ENCODE measurements at places on chromosomes 5 and 9.

- DNase-seq: no peak
Observed at GRCh38 chr9:72193478-72193881, 44.2 kb downstream of the GDA start.

DNA sequence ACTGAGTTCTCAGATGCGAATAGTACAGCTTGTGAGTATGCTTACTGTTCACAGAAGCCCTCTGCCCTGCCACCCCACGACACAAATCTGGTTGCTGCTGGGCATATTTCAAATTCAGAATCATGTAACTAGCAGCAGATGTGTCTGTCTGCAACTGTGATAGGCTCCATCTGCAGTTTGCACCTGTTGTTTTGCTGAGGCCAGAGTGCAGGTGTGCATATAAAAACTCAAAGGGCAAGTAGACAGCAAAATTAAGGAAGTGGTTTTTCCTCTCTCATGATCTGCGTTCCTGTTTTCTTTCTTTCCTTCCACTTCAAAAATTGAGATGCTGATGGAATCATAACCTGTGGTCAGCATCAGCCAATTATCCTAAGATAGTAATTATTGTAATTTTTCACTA is 1000.5 kb downstream of the PTPRD start:
- DNase-seq: no peak

DNA sequence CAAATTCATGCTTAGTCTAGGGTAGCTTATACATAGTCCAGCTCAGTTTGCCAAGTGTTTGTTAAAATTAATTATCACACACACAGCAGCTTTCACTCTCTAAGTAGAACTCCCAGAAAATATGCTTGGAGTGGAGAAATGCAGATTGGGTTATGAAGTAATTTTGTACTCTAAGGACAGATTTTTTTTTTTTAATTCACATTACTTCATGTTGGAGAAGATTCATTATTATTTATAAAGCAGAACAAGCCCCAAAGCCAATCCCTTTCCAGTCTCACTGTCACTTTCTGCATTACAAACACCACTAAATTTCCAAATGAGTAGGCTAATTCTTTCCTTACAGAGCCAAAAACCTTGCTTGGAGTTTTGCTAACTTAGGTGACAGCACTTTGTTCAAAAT is 11.7 kb upstream of the C9orf72 start:
- no peak for DNase-seq

DNA sequence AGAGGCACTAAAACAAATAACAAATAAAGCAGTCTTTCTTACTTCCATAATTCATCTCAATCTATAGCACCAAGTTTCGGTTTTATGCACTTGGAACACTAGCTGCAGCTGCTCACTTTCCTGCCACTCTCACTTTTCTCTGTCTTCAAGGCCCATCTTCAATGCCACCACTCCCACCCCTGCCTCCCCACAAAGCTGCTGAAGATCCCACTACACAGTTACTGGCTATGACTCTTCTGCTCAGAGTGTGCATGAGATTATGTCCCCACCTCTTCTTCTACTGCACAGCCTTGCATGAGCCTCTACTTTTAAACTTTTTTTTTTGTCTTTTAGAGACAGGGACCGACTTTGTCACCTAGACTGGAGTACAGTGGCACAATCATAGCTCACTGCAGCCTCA is 77.4 kb downstream of the SAXO1 start:
- DNase-seq: no peak

DNA sequence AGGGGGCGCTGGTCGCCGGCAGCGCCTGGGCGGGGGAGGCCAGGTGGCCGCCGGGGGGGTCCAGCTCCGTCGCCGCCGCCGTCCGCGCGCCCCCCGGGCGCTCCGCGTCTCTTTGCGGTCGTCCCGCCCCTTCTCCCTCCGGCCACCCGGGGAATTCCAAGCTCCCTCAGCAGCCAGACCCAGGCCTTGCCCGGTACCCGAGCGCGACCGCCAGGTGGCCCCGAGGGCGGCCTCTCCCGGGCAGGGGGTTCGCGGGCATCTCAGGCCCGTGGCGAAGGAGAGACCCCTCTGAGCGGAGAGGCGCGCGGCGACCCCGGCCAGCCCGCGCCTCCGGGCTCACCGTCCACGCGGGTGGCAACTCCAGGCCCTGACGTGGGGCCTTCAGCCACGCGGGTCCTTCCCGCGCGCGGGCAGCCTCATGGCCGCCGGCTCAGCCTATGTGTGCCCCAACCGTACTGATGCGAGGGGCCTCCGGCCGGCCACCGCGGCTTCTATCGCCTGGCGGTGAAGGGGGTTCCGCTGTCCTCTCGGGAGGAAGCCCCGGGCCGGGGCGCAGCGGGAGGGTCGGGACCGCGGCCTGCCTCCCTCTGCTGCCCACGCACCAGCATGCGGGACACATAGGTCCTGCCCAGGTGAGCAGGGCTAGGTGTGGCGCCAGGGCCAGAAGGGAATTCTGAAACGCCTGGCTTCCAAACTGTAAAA is 529 bp upstream of the NRARP start:
- no peak for DNase-seq

DNA sequence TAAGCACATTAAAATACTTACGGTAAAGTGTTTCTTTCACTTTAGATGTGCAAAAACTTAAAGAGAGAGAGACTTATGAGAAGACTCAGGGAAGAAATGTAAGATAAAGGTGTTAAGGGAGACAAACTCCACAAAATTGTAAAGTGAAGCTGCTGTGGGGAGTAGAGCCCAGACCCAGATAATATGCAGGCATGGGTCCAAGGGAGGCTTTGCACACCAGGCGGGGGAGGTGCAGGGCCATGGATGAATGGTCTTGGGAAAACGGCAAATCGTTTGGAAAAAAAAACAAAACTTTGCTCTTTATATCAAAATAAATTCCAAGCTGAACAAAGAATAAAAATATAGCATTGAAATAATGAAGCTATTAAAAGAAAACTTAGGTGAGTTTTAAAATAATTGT is 9.1 kb downstream of the SYK start:
- no peak for DNase-seq

GRCh38 chr9:90943341-90943740 is 141.7 kb downstream of the SYK start:
- peak; percentile 45 for DNase-seq

GRCh38 chr5:40381676-40382363 is 297.9 kb upstream of the PTGER4 start:
- DNase-seq: peak; percentile 45

DNA sequence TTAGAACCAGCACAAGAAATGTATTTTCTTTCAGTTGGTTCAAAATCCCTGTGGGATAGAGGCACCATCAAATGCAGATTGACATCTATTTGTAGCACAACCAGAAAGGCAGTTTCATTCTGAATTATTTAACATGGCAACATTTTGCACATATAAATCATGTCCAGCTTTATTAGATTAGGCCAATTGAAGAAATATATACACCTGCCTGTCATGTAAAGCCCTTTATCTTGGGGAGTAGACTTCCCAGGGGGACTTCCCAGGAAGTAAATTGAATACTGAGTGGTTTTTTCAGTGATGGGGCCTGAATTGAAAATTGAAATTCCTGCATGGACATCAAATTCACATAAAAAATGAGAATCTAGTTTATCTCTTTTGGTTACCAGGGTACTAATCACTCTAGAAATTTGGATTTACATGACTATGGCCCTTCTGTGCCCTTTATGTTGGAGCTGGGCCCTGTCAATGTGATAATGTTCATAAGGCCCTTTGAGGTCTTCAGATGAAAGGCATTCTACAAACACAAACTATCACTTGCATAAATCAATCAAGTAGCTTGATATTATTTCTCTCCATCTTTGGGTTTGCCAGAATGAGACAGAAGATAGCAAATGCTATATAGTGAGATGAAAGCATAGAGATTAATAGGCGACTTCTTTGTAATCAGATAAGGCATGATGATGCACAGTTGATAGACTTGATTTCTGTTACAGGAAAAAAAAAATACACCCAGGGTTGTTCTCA is 26.2 kb upstream of the ZNF608 start:
- DNase-seq: no peak

DNA sequence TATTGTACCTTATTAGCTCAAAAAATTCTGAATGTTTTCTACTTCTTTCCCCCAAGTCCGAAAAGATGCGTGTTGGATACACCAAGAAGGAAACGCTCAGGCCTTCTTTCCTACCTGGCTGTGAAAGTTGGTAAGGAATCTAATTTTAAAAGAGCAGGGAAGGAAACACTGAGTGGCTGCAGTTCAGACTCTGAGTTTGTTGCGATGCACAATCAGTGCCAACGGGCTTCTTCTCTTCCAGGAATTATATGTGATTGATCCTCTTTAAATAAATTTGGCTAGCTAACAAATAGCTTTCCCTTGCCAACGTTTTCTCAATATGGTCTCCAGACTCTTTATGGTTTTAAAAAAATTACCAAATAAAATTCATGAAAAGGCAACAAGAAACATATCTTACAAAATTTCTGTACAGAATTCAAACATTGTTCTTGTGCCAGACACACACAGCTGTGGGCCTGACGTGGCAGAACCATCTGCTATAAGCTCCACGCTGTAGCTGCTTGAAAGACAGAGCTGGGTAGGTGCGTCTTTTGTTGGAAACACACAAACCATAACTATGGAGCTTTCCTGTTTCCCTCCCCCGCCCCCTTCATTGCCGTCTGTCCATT is 493.1 kb downstream of the ZNF608 start:
- DNase-seq: no peak

GRCh38 chr5:150112201-150113046 is 26.1 kb upstream of the CSF1R start:
- DNase-seq: peak; percentile 81

GRCh38 chr9:116141864-116142561 is 11.6 kb upstream of the PAPPA start:
- peak; percentile 67 for DNase-seq

GRCh38 chr9:100465761-100466160 is 7.2 kb upstream of the TMEFF1 start:
- no peak for DNase-seq

DNA sequence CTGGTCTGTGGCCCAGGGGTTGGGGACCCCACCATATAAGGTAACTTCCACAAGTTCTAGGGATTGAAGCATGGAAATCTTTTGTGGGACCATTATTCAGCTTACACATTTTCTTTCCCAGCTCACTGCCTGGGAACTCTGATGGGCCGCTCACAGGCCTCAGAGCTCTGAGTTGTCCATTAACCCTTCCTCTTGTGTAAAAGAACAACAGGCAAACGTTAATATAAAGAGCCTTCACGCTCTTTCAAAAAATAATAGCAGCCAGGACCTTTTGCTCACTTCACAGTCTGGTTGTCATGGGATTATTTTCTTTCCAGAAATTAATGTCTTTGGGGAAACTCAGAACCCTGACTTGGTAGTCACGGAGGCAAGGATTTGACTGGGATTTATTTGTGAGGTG is 443.3 kb downstream of the AGTPBP1 start:
- DNase-seq: no peak

GRCh38 chr9:131090025-131090787 is 6.1 kb upstream of the AIF1L start:
- no peak for DNase-seq

DNA sequence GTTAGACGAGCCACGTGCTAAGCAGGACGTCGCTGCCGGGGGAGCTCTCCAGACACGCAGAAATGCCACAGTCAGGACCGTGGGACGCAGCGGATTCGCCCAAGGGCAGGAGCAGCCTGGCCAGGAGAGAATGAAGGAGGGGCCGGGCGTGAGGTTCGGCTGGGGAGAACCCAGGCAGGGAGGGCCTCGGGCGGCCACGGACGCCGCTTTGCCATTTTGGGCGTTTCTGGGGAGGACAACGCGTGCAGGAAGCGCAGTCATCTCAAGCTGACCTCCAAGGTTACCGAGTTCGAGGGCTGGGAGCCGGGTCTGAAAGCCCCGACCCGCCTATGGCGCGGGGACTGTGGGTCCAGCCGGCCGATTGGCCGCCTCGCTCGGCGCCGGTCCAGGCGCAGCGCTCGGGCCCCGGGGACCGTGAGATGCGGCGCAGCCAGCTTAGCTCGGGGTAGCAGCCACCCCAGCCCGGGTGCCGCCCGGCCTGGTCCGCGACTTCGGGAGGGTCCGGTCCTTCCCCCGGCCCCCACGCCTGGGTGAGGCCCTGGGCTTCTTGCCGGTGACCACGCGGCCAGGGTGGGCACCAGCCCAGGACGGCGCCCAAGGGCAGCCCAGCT is 760 bp upstream of the MAN1B1 start:
- DNase-seq: peak; percentile 38

- DNase-seq: no peak
Observed at GRCh38 chr5:59097712-59098111, 514.8 kb downstream of the RAB3C start.

GRCh38 chr5:97243353-97243752 is 60.3 kb upstream of the RIOK2 start:
- DNase-seq: no peak

DNA sequence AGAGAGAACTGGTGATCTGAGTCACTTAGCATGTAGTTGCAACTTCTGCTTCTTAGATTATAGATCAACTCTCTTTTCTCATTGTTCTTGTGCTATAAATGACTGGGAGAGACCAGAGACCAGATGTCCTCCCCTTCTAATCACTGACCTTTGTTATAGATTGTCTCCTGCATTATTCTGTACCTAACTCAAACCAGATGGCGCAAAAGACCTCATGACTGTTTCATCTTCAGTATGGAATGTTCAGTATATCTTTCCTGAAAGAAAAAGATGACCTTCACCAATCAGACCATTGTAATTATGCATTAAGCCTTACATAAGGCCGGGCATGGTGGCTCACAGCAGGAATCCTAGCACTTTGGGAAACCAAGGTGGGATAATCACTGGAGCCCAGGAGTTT is 30.5 kb upstream of the ADAM19 start:
- DNase-seq: no peak

GRCh38 chr5:178941361-178941760 is 363 bp downstream of the ZNF454 start:
- no peak for DNase-seq

- peak; percentile 49 for DNase-seq
Observed at GRCh38 chr5:76999451-76999850, 30.8 kb upstream of the AGGF1 start.

DNA sequence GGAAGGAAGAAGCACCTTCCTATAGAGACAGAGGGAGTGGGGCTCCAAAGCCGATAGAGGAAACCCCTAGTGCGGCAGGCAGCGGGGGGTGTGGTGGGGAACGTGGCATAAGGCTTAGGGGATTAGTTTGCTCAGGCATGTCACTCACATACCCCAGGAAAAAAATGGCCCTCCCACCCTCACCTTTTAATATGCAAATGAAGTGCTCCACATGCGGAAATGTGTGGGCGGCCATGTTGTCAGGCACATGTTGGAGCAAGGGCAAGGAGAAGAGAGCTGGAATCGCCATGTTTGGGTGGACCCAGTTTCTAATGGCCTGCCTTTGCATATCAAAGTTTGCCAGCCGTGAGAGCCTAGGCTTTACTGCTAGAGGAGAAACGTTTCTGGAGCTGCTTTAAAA is 758.8 kb downstream of the NR2F1-AS1 start:
- DNase-seq: no peak

GRCh38 chr5:174511714-174512253 is 212.6 kb upstream of the MSX2 start:
- peak; percentile 23 for DNase-seq

GRCh38 chr5:135534609-135535419 is 950 bp downstream of the NEUROG1 start:
- DNase-seq: no peak

GRCh38 chr5:160079753-160080152 is 39.5 kb downstream of the PWWP2A start:
- no peak for DNase-seq

GRCh38 chr5:141412854-141413539 is at the start of gene PCDHGA10:
PCDHGA10 (plus strand) TSS chr5:141412987; CDS start chr5:141413176, 189 bp downstream.
- peak; percentile 81 for DNase-seq

- no peak for DNase-seq
Observed at GRCh38 chr5:58708456-58708855, 125.6 kb downstream of the RAB3C start.

- no peak for DNase-seq
Observed at GRCh38 chr5:18216729-18217128, 582.5 kb downstream of the TAF11L14 start.
